Occipital lobe (tissue), 3 donors: ENCODE measurements at places on chromosomes 6 and 20. TPM values are rescaled to one million over a fixed set of nuclear protein-coding genes. Genes with fewer than 3 reads are reported as not detected.

Gene FAXC
- 49.3 TPM for total RNA-seq

Gene LGSN
- total RNA-seq: 0.47 TPM

Gene NELFE
- 37.4 TPM for total RNA-seq

- no peak for DNase-seq
Measured at GRCh38 chr6:25100288-25100687, 164.5 kb upstream of the RIPOR2 start.

GRCh38 chr6:37004044-37004980 is 1.1 kb upstream of the FGD2 start:
- DNase-seq: no peak

DNA sequence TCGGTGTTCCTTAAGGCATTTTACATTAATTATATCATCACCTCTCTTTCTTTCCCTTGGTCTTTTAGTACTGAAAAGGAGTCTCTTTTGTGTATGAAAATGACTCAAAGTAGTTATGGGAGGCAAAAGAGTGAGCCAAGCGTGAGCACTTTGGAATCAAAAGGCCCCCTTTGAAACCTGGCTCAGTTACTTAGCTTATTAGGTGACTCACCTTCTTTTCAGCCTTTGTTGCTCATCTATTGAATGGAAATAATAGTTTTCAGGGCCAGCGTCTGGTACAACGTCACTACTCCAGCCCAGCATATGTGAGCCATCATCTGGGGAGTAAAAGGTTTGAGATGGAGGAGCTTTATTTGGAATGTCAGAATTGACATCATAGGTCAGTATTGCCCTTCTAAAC is 147.4 kb upstream of the SCGN start:
- DNase-seq: no peak

DNA sequence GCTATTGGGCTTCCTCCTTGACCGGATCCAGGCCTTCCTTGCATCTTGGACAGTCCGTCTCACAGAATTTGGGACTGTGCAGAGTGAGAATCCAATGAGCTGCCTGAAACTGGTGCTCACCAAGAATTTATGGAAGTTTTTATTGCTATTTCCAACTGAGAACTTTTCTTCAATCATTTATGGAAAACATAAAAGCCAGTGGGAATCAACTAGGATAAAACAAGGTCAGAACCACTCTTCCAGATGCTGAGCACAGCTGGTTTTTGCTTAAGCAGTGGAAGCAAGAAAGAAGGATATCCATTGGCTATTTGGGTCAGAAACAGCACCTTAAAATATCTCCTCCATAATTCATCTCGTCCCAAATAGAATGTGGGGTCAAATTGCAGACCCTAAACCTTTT is 74.2 kb downstream of the CD83 start:
- no peak for DNase-seq

GRCh38 chr20:48803176-48804053 is 24.4 kb downstream of the PREX1 start:
- no peak for DNase-seq

DNA sequence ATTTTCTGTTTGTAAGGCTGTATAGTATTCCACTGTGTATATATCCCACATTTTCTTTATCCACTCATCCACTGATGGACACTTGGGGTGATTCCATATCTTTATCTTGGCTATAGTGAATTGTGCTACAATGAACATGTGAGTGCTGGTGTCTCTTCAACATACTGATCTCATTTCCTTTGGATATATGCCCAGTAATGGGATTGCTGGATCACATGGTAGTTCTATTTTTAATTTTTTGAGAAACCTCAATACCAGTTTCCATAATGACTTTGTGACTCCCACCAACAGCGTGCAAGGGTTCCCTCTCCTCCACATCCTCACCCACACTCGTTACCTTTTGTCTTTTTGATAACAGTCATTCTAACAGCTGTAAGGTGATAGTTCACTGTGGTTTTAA is 166.0 kb downstream of the ARHGAP18 start:
- DNase-seq: no peak
